ENCODE measurements at places on chromosomes 1 and 21.

DNA sequence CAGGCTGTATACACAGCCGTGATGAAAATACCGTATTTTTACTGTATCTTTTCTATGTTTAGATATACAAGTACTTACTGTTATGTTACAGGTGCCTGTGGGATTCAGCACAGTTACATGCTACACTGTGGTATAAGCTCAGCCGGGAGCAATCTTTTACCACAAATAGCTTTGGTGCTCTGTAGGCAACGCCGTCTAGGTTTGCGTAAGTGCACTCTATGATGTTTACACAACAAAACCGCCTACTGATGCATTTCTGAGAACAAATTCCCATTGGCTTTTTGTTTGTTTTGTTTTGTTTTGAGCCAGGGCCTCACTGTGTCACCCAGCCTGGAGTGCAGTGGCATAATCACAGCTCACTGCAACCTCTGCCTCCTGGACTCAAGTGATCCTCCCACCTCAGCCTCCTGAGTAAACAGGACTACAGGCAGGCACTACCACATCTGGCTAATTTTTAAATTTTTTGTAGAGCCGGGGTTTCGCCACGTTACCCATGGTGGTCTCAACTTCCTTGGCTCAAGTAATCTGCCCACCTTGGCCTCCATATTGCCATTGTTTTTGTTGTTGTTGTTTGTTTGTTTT lies 81.0 kb downstream of the SCCPDH start:
- no peak for DNase-seq

GRCh38 chr1:204307334-204307883 lies 52.3 kb downstream of the PLEKHA6 start:
- no peak for DNase-seq

- no peak for DNase-seq
These were observed 5.8 kb upstream of the IKBKE start for GRCh38 chr1:206464456-206464964.

- no peak for DNase-seq
These were observed at the start of gene SLC27A3 for GRCh38 chr1:153774780-153775457. SLC27A3 (plus strand) TSS chr1:153775407; CDS start chr1:153775498, 91 bp downstream.

- no peak for DNase-seq
These were observed 32.8 kb upstream of the LYPD8 start for GRCh38 chr1:248788327-248788726.

GRCh38 chr21:46097336-46098293 lies at the start of gene COL6A2:
COL6A2 (plus strand) TSS chr21:46098112.
- DNase-seq = peak; percentile 39

DNA sequence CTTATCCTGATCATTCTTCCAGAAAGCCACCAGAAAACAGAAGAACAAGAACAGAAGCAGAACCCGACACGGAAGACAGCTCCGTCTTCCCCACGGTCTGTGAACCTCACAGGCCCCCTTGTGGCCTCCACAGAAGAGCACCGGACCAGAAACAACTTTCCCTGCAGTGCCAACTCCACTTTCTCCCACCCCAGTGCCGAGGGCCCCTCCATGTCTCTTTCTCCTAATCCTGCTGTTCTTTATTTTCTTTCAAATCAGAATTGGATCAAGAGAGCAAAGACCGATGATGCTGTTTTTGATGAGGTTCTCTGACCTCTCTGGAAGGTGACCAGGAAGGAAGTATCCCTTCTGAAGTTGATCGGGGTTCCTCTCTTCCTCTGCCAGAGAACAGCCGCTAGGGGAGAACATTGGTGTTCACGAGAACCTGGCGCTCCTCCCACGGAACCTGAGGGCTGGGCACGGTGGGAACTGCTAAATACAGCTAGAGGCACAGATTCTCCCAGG lies 58.9 kb upstream of the CTTNBP2NL start:
- DNase-seq = no peak

DNA sequence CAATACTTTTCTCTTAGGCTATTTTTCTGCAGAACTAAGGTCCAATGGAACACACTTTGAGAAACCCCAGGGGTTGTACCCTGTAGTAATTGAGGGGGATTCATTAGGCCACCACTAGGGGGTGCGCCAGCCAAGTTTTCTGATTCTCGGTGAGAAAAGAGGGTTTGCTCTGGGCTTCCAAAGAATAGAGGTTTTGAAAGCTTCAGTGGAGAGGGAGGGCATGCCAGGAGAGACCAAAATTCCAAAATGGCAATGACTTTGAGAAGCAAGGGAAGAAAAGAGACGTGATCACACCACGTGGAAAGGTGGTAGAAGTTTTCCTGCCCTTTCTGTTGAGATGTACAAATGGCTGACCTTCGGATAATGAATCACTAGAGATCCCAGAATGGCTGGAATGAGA lies 323.3 kb downstream of the RPS6KC1 start:
- peak; percentile 21 for DNase-seq

GRCh38 chr1:95034506-95034905 lies 38.2 kb downstream of the ALG14 start:
- DNase-seq = no peak

DNA sequence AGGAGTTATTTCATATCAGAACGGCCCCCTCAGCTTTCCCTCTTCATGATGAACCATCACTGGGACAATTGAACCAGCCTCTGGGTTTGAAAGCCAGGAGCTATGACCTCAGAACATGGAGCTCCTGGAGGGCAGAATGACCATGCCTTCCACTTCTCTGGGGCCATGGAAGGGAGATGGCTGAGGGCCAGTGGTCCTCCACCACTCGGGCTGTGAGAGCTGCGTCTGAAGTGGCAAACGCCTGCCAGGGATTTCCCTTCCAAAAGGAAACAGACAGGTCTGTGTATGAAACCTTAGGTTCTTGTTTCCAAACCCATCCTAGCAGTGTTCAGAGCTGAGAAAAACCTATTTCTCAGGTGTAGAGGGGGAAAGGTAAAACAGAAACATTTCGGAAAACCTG lies 22.5 kb downstream of the PKP1 start:
- DNase-seq = no peak

- DNase-seq = no peak
These were observed 158.7 kb upstream of the IRF2BP2 start for GRCh38 chr1:234768569-234769283.

DNA sequence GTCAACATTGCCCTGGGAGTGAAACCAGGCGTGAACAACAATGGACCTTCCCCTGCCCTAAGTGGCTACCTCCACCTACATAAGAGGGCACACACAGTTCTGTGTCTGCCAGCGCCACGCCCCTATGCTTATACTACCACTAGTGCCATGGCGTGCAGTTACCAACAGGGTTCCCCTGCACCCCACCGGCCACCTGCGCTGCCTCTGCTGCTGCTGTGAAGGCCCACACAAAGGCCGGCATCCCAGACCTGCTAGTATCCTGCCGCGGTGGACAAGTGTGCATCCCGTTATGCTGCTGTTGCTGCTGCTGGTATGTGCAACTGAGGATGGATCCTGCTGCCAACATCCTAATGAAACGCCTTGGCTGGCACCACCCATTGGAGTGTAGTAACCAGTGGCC lies 75.7 kb downstream of the INTS7 start:
- DNase-seq = no peak

GRCh38 chr1:151819976-151820623 lies 11.5 kb downstream of the RORC start:
- no peak for DNase-seq

- no peak for DNase-seq
These were observed 32.8 kb upstream of the CHRM3 start for GRCh38 chr1:239353536-239353935.

DNA sequence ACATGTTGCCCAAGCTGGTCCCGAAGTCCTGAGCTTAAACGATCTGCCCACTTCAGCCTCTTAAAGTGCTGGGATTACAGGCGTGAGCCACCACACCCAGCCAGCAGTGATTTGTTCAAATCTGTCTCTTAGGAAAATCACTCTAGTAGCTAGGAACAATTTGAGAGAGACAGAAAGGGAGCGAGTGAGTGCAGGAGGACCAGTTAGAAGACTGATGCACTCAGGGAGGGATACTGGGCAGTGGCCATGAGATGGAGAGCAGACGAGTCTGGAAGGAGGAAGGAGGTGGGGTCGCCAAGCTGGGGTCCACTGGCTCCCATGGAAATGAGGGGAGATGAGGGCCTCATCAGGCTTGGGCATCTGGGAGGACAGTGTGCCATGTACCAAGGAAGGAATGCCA lies 23.6 kb upstream of the SSBP3 start:
- DNase-seq = no peak

DNA sequence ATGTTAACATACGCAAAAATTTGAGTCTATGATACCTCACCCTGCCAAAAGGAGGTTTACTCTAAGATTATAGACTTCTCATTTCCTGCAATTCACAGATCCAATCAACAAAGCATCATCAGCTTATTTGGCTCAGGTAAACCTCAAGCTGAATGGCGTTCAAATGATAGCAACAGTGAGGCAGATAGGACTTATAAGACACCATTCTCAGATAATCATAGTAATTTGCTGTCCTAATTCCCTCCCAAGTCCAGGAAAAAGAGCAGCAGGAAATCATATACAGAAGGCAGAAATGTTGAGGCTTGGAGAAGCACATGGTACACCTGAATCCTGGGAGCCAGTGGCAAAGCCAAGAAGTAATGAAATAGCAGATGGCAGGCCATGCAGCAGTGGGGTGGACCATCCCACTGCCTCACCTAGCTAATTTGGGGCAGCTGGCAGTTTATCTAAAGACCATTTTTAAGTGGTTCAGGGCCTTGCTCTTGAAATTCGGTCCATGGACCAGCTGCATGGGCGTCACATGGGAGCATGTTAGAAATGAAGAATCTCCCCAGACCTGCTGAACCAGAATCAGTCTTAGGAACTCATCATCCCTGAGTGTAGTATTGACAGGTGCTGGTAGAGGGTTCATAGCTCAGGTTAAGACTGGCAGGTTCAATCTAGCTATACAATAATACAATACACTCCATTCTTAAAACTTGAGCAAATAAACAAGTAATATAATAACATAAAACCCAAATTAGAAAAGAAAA lies 57.7 kb downstream of the ASTN1 start:
- no peak for DNase-seq

- no peak for DNase-seq
These were observed 32.9 kb downstream of the RASSF5 start for GRCh38 chr1:206540044-206540780.

DNA sequence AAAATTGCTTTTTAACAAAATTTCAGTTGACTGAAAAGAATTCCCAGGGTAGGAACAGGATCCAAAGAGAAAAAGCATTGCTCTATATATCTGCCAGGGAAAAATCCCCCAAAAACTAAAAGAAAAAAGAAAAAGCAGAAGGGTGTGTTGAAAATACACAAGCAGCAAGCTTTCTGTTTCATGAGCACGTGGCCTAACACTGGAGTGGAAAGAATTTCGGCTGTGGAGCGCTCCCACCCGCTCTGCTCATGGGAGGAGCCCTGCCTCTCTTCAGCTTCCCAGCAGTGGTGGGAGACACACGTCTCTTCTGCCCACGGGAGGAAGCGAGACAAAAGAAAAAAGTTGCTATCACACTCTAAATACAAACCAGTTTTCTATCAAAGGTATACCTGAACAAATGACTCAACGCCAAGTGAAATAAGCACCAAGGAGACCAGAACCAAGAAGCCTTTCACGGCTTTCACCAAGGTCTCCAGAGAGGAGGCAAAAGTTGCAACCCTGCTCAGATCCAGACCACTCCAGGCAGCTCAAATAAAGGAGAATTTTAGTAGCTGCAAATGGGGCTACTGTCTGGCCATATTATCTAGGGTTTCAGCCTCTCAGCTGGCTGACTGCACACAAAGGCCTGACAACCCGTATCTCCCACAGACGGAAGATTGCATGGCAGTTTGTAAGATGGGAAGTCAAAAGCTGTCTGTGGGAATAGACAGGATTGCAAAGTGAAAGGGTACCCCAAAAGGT lies 29.5 kb upstream of the ZNF496 start:
- DNase-seq = no peak

DNA sequence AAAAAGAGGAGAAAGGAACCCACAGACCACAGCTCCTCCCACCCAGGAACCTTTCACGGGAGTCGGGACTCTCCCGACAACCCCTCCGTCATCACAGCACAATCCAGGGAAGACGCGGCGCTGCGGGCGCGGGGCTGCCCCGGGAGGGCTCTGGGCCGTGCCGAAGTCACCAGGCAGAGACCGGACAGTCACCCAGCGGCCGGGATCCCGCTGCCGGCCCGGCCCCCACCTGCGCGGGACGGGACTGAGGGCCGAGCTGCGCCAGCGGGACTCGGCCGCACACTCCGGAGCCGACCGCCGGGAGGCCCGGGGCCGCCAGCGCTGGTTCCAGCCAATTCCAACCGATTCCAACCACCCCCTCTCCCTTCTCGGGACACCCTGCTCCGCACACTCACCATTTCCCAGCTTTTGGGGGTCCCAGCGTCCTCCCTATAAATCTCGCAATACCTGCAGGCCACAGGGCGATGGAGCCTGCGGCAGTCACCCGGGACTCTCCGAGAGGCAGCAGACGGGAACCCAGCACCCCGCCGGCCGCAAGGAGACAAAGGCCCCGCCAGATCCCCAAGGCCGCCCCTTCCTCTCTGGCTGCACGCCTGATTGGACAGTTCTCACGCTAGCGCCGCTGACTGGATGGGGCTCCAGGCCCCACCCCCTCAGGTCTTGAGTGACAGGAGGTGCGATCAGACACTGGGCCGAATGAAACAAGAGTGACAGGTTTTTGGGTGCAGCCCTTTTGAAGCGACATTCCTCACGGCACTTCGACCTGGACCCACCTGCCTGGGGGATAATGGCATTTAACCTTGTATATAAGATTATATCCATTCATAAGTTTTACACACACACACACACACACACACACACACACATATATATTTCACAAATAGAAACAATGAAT lies at the start of gene ZNF695:
Gene ZNF695, minus strand, starts transcription at position 547 of the 895 bp plus-strand sequence. Its CDS starts 149 bp downstream, at position 398.
- DNase-seq = peak; percentile 12

GRCh38 chr1:155131856-155132255 lies 3.8 kb upstream of the SLC50A1 start:
- DNase-seq = no peak

DNA sequence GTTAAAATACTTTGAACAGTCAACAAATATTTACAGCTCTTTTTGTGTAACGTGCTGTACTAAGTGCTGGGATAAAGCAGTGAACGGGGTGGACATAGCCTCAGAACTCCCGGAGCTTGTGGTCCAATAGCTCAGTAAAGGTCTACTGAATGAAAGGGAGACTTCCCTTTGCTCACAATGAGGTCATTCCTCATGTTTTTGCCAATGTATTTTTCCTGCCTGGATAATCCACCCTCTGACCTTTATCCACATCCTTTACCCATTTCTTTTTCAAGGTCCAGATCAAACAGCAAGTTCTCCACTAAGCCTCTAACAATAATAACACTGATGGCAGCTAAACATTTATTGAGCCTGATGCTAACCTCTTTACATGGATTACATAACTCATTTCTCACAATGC lies 55.9 kb downstream of the LEPR start:
- DNase-seq = no peak

DNA sequence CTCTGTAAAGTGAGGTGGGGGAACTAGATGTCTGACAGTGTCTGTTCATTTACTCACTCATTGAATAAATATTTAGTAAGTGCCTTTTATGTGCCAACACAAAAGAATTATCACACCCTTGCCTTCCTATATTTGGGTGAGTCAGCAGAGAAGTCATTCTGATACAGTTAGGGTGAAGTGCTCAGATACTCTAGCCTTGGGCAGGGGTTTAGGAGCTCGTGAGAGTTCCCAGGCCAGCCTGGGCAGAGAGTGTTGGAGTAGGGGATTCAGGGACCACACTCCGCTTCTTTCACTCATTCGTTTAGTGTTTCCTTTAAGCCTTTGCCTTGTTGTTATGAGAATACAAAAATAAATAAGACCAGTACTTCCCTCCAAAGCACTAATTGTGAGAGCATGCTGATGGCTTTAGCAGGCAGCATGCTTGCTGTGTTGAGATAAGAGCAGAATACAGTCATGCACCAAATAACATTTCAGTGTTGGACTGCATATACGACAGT lies 83.9 kb downstream of the DYRK1A start:
- no peak for DNase-seq

- no peak for DNase-seq
These were observed 112.5 kb upstream of the NBPF11 start for GRCh38 chr1:148264374-148265276.
